ENCODE measurements at places on chromosomes 6 and 20.

DNA sequence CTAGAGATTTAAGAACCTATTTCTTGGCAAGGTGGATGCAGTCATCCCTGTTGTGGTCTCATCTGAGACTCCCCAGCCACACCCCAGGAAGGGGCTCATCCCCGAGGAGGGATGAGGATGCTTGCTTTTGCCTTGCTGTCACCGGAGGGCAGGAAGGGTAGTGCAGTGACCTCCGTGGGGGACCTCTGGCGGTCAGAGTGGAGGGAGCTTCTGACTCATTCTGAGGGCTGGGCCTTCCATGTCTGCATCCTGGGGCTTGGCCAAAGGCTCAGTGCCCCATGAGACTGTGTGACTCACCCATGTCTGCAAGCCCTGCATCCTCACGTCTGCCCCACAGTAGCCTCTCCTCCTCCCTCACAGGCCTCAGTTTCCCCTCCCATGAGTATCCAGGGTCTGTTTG, 38.7 kb downstream of the UQCC2 start:
- DNase-seq, result no peak

GRCh38 chr6:169839898-169840631, 88.6 kb downstream of the ERMARD start:
- no peak for DNase-seq

DNA sequence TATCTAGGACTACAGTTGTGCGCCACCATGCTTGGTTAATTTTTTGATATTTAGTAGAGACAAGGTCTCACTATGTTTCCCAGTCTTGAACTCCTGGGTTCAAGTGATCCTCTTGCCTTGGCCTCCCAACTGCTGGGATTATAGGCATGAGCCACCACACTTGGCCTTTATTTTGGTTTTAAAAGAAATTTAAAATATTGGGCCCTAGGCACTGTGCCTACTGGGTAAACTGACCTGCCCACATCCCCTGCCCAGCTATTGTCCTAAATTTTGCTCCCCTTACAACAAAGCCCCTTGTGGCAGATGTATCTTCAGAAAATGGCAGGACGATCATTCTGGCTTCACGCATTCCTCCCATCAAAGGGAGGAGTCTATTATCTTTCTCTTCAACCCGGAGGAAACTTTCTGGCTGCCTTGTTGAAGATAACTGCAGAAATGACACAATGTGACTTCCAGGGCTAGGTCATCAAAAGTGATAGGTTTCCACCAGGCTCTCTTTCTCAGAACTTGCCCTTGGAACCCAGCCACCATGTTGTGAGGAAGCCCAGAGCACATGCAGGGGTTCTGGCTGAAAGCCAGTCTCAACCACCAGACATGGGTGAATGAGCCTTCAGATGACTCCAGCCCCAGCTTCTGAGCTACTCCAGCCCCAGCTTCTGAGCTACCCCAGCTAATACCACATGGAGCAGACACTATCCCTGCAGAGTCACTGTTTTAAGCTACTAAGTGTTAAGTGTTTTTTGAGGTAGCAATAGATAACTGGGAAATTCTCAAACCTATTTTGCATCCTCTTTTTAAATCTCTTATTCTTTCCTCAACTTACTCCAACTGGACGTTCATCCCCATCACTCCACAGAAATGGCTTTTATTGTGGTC, 4.6 kb upstream of the GUCA1B start:
- DNase-seq, result no peak

DNA sequence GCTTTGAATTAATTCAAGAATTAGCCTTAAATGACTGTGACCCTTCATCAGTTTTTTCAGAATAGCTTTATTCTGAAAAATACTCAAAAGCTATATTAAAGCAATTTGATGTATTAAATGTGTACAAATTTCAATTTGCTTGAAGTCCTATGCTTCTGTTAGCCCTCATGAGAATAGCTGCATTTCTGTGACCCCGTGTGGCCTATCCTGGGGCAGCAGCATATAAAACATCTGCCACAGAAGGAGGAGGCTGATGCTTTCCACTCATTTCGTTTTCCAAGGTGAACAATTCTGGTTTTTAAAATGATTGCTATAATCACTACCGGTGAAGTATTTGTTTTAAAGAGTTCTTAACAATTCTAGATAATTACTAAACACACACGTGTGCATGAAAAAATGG, 360.3 kb downstream of the BTBD9 start:
- no peak for DNase-seq

- DNase-seq, result peak; percentile 58
Measured at GRCh38 chr6:390914-391558, 516 bp upstream of the IRF4 start.

DNA sequence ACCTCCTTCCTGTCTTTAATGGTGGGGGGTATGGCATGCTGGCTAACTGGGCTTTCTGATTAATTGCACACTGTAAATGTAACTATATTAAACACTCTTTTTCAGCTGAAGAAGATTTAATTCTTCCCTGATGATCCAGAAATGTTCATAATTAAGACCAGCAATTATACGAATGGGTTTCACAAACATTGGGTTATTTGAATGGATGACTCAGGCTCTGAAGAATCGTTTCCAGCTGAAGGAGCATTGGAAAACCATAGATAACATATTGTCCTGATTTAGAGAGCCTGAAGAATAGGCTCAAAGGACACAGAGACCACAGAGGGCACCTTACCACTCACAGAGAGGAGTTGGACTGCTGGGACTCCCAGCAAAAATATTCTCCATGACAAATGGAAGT, 130.7 kb upstream of the SSTR4 start:
- no peak for DNase-seq

DNA sequence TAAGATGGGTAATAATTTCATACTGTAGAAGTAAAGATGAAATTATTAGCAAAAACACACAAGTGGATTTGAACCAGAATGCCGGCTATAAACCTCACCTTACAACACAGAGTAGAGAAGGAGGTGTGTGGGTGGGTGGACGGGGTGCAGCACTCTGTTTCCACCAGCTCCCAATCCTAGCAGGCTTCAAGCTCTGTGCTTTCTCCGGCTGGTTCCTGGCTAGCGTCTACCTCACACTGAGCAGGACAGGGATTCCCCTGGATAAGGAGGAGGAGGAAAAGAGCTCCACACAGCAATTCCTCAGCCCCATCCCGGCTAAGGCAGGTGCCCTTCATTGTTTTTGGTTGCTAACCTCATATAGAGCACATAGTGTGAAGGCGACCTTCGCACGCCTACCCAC, 453.3 kb downstream of the C6orf118 start:
- DNase-seq, result no peak

GRCh38 chr6:161139766-161140553, 133.9 kb downstream of the AGPAT4 start:
- DNase-seq, result no peak

DNA sequence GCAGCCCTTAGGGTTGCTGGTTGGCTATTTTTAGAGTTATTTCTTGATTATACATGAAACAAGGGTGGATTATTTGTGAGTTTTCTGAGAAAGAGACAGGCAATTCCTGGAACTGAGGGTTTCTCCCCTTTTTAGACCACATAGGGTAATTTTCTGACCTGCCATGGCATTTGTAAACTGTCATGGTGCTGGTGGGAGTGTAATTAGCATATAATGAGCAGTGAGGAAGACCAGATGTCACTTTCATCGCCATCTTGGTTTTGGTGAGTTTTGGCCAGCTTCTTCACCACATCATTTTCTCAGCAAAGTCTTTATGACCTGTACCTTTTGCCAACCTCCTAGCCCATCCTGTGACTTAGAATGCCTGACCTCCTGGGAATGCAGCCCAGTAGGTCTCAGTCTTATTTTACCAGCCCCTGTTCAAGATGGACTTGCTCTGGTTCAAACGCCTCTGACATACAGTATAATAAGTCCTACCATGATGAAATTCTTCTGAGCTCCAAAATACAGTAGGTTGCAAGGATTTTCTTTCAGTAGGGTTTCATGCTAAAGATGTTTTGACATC, 117.1 kb downstream of the ISM1 start:
- DNase-seq, result no peak

DNA sequence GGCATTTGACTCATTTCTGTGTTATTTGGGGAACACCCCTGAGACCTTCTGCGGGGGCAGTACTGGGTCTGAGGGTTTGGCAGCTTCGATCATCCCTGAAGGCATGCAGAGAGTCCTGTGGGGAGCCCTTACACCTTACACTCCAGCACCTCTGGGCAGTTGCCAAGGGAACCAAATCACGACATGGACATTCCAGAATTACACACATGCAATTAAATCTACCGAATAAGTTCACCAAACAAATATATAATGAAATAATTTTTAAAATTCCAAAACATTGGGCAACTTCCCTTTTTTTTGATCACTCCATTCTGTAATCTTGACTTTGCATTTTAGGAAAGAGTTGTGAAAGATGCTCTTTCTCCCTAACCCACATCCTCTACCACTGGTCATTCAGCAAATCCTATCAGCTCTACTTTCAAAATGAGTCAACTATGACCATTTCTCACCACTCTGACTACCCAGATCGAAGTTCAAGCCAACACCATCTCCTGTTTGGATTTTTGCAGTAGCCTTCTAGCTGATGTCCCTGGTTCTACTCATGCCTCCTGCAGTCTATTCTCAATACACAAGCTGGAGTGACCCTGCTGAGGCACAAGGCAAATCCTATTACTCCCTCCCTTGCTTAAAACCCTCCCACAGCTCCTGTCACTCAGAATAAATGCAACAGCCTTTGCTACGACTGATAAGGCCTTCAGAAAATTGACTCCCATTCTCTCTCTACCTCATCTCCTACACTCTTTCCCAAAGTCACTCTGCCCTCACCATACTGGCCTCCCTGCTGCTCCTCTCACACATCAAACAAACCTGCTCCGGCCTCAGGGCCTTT, 533.3 kb downstream of the HACE1 start:
- DNase-seq, result no peak

DNA sequence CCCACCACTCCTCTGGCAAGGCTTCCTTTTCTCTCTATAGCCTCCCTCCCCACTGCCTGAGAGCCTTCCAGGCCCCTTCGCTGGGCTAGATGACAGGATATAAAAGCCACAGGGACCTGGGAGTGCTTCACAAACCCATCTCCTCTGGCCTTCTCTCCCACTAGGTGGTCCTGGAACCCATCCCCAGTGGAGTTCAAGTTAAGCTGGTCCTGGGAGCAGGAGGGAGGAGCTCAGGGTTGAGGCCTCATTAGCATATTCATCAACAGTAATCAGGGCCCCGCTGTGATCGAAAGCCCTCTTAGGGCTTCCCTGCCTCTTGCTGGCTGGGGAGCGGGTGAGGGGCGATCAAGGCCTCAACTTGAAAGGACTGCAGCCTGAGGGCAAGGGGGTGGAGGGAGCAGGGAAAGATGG, 9.1 kb downstream of the EBF4 start:
- DNase-seq, result no peak

DNA sequence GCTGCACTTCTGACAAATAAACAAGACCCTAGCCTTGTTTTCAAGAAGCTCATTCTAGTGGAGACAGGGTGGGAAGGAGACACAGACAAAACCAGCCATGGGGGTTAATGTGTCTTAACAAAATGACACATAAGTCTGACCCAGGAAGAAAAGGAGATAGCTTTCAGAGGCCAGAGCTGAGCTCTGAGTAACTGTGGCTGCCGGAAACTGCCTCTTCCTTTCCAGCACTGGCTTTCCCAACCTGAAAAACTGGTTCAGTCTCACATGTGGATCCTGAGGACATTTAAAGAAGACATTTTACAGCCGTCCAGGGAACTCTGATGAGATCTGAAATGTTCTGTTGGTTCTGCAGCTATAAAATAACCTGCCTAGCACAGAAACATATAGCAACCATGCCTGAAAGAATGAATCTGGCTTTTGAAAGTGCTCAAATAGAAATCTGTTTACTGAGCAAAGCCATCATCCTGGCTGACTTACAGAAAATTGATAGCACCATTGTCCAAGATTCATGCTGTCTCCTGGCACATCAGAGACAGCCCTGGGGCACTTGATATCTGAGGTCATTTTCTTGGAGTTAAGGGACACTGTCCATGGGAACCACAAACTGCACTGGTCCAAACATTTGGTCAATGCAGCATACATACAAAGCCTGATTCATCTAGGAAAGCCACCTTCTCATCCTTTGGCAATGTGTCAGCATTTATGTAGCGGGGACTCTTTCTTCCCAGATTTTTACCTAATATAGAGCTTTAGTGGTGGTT, 83.2 kb upstream of the PAX1 start:
- DNase-seq, result no peak

DNA sequence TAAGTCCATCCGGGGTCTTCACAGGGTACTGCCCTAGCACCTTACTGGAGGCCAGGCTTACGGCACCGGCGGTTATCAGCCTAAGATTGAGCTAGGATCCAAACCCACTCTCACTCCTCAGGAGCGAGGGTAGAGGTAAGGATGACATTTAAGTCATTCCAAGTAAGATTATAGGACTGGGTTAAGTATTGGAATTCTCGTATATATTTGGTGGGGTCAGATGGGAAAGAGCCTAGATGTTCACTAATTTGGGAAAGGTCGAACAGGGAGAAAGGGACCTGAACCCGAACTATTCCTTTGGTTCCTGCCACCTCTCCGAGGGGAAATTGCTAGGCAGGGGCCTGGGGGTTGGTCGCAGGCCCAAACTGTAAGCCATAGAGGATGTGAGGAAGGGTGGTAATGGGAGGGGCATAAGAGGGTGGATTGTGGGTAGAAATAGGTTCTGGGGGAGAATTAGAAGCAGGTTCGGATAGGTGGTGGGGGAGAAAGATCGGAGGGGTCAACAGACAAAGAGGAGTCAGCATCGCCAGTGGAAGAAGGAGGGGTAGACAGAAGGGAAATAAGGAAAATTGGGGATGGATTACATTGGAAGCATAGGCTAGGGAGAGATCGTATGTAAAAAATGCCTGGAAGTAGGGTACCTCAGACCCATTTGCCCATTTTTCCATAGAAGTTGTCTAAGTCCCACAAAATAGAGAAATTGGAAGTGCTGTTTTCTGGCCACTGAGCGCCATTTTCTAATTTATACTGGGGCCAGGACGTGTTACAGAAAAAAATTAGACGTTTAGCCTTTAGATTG, 747.1 kb upstream of the ADGRB3 start:
- DNase-seq, result no peak

GRCh38 chr6:110013386-110013785, 35.3 kb downstream of the GPR6 start:
- no peak for DNase-seq

- DNase-seq, result no peak
Measured at GRCh38 chr6:150987371-150987828, 121.9 kb downstream of the MTHFD1L start.

DNA sequence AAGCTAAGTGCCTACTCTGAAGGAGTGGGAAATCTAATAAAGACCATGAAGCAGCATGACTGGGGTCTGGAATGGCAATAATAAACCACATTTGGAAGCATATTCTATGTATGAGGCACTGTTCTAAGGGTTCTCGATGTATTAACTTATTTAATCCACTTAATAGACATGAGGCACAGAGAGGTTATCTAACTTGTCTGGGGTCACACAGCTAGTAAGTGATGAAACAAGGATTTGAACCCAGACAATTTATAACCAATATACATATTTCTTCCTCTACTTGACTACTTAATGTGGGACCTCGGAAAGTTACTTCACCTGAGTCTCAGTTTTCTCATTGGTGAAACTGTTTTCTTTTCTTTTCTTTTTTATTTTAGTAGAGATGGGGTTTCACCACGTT, 131.3 kb downstream of the PDSS2 start:
- no peak for DNase-seq

GRCh38 chr6:2476376-2476775, 231.0 kb upstream of the GMDS start:
- no peak for DNase-seq
